ENCODE measurements at places on chromosomes 3 and 15.
A peak's percentile ranks its signal among the peaks of the same experiment; 100 is the strongest.

- H3K27me3 ChIP-seq: no peaks in the 10 kb centered on the region
- H3K27ac ChIP-seq: no peak overlapping the region
- H3K4me3 ChIP-seq: no peak overlapping the region
Observed at GRCh38 chr15:95693917-95694316, 636.6 kb upstream of the NR2F2 start.

GRCh38 chr3:15113471-15113870 lies 14.5 kb upstream of the RBSN start:
- H3K4me3 ChIP-seq: no peak overlapping the region
- H3K36me3 ChIP-seq: no peaks in the 10 kb centered on the region
- H3K27me3 ChIP-seq: no peaks in the 10 kb centered on the region
- H3K27ac ChIP-seq: no peak overlapping the region
- no peaks in the 10 kb centered on the region for H3K4me1 ChIP-seq

- no peaks in the 10 kb centered on the region for H3K36me3 ChIP-seq
- DNase-seq: peak; percentile 51
- H3K27ac ChIP-seq: no peak overlapping the region
- peaks cover 10% of the 10 kb centered on the region for H3K4me1 ChIP-seq
- H3K27me3 ChIP-seq: no peaks in the 10 kb centered on the region
- no peak overlapping the region for H3K4me3 ChIP-seq
Observed at GRCh38 chr3:126955004-126955790, 27.7 kb upstream of the PLXNA1 start.

DNA sequence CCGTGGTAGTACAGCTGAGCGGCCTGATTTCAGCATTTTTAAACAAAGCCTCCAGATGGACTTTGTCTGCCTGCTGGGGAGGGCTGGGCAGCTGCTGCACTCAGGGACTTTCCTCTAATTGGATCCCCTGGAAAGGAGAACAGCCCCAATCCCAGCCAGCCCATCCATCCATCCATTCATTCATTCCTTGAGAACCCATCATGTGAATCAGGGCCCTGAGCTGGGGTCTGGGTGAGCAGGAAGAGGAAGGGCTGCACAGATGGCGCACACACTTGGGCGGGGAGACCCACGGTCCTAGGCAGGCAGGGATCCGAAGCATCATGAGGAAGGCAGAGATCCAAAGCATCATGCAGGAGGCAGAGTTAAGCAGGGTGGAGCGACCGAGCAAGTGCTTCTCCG lies 45.7 kb downstream of the TPRA1 start:
- H3K4me3 ChIP-seq: no peak overlapping the region
- peaks cover 5% of the 10 kb centered on the region for H3K4me1 ChIP-seq
- H3K27me3 ChIP-seq: no peaks in the 10 kb centered on the region

DNA sequence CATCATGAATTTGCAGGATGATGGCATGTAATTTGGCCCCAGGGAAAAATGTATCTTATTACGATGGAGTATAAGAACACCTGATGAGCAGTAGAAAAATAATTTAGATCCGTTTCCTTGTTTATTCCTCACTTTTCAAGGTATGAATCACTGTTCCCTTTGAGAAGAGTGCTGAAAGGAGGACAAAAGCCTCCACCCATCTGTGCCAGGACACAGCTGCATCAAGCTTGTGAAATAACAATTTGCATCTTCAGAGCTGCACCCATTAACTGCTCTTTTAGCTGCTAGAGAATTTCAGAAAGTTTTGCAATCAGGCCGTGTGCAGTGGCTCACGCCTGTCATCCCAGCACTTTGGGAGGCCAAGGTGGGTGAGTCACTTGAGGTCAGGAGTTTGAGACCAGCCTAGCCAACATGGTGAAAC lies 9.6 kb downstream of the CLDND1 start:
- no peak for DNase-seq
- no peak overlapping the region for H3K4me3 ChIP-seq
- H3K27ac ChIP-seq: no peak overlapping the region
- H3K27me3 ChIP-seq: no peaks in the 10 kb centered on the region
- no peaks in the 10 kb centered on the region for H3K4me1 ChIP-seq
- peaks cover 20% of the 10 kb centered on the region for H3K36me3 ChIP-seq

DNA sequence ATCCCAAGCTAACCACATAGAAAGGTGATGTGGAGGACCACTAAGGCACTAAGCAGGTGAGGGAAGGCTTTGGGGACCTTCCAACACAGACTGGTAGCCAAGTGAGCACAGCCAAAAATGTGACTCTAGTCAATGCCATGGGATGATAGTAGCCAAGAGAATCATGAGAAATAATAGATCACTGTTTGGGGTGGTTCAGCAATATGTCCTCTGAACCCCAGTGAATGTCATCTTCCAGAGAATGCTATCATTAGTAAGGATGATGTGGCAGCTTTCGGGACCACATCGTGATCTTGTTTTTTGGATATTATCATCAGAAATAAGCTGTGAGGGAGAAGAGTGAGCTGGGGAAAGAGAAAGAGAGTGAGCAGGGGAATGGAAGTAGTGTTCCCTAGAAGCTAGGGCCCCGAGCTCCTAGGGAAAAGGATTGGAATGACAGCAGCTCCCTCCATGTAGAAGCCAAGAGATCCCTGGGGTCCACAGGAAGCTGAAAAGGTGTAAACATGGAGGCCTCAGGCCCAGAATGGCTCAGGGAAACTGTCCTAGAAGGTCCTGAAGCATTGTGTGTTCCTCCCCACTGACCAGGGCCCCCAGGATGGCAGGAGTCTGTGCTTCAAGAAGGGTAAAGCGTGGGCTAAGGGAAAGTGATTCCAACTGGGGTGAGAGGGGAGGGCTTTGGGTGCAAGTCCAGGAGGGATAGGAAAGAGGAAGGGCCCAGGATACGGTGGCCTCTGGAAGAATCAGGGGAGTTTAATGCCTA lies 56.6 kb upstream of the KLF13 start:
- H3K27ac ChIP-seq: no peak overlapping the region
- H3K27me3 ChIP-seq: no peaks in the 10 kb centered on the region
- no peak overlapping the region for H3K4me3 ChIP-seq
- H3K4me1 ChIP-seq: peaks cover 43% of the 10 kb centered on the region

DNA sequence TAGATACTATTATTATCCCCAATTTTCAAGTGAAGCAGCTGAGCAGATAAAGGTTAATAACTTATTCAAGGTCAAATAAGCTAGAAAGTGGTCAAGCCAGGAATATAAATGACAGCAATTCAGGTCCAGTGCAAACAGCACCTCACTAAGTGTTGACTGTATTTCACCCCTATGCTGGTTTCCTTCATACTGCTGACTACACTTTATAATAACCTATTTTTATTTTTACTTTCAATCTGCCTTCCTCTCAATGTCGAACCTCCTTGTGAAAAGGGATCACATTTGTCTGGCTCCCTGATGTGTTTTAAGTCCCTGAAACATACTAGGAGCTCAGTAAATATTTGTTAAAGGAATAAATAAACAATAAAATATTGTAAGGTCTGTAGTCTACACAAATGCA lies 146.1 kb downstream of the NAALADL2 start:
- no peak for DNase-seq
- no peaks in the 10 kb centered on the region for H3K27me3 ChIP-seq
- H3K4me3 ChIP-seq: no peak overlapping the region
- H3K36me3 ChIP-seq: no peaks in the 10 kb centered on the region
- H3K4me1 ChIP-seq: no peaks in the 10 kb centered on the region

DNA sequence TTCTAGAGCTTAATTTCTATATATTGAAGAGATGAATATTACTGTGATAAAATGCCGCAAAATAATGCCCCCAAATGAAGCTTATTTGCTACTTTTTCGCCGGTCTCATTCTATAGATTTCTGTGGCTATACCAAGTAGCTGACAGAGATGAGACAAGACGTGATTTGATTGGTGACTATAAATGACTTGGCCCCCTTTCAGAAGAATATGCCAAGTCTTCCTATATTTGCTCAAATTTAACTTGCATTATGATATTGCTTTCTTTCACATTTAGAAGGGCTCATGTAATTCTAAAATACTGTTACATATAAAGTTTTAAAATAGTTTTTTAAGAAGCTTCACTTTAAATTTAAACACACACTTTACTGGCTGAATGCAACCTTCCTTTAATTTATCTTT lies 180.1 kb downstream of the SUCLG2 start:
- no peak overlapping the region for H3K27ac ChIP-seq
- no peaks in the 10 kb centered on the region for H3K36me3 ChIP-seq
- DNase-seq: no peak

- no peak overlapping the region for H3K27ac ChIP-seq
- H3K4me1 ChIP-seq: peaks cover 13% of the 10 kb centered on the region
- H3K27me3 ChIP-seq: no peaks in the 10 kb centered on the region
Observed at GRCh38 chr3:172138792-172139507, 99.6 kb downstream of the FNDC3B start.

- H3K36me3 ChIP-seq: no peaks in the 10 kb centered on the region
- no peak overlapping the region for H3K27ac ChIP-seq
- peaks cover 5% of the 10 kb centered on the region for H3K4me1 ChIP-seq
- DNase-seq: no peak
- no peaks in the 10 kb centered on the region for H3K27me3 ChIP-seq
Observed at GRCh38 chr3:13167064-13167743, 94.0 kb upstream of the IQSEC1 start.
